ENCODE measurements at places on chromosomes 2 and 18.

DNA sequence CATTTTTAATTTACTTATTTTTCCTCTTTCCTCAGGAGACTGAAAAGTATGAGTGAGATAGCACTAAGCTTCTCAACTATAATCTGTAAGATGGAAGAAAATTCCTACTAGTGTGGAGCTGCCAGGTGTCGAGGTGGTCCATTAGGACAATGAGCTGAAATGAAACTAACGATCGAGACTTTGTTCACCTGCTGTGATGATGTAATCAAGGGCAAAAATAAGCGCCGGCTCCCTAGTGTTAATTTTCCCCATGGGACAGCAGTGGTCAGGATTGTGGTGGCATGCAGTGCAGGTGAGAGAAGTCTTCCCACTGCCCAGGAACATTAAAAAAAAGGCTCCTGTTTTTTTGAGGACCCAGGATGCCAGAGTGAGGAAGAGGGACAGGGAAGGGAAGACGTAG, 859.1 kb upstream of the GCFC2 start:
- DNase-seq, result no peak

- DNase-seq, result no peak
Observed at GRCh38 chr2:43349904-43350303, 123.5 kb upstream of the ZFP36L2 start.

- no peak for DNase-seq
Observed at GRCh38 chr2:229835596-229836283, 86.1 kb downstream of the TRIP12 start.

- no peak for DNase-seq
Observed at GRCh38 chr2:98717621-98718020, 13.3 kb downstream of the MGAT4A start.

DNA sequence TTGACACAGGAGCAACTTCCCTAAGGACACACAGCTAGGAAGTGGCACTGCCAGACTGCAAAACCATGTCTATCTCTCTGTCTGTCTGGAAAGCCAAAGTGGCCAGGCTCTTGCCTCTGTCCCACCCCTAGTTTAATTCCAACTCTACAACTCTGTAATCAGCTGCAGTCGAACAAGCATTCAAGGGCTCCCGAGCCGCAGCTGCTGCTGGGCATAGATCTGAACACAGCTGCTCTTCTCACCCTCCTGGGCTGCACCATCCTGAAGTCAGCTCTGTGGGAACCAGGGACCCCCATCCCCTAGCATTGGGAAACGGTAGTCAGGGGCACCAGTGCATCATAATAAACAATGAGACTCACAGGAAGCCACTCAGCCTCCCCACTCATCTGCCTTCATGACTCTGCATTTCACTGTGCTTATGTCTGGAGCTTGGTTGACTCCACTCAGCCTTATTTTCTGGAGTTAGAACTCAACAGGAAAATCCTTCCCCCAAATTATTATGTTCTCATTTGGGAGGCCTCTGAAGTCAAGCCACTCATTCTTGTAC, 44.4 kb upstream of the TMEM163 start:
- no peak for DNase-seq

- DNase-seq, result no peak
Observed at GRCh38 chr2:165191096-165191728, 12.6 kb downstream of the SCN3A start.

- DNase-seq, result no peak
Observed at GRCh38 chr18:78713726-78714125, 265.9 kb upstream of the SALL3 start.

GRCh38 chr2:14977021-14977420, 344.5 kb downstream of the LRATD1 start:
- DNase-seq, result no peak

GRCh38 chr18:22872900-22873537, 60.1 kb upstream of the RBBP8 start:
- no peak for DNase-seq

- DNase-seq, result no peak
Observed at GRCh38 chr2:229686122-229686919, 28.0 kb downstream of the DNER start.

GRCh38 chr2:128770143-128771085, 451.7 kb upstream of the HS6ST1 start:
- peak; percentile 1 for DNase-seq

GRCh38 chr2:214611015-214611414, 198.5 kb downstream of the BARD1 start:
- DNase-seq, result no peak

DNA sequence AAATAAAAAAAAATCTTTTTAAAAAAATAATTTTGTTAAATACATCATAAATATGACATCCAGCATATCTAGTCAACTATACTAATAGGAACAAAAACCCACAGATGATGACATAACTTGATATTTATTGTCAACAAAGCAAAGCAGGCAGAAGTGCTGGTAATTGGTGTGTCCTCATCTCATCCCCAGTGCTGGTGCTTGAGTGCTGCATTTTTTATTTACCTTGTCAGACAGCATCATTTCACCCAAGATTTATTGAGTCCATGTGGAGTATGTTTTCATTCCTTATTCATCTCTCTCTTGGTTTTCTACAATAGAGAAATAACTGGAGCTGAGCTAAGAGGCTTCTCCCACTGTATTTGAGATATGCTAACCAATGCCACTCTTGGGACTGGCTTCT, 191.6 kb upstream of the SLC14A2 start:
- DNase-seq, result no peak

DNA sequence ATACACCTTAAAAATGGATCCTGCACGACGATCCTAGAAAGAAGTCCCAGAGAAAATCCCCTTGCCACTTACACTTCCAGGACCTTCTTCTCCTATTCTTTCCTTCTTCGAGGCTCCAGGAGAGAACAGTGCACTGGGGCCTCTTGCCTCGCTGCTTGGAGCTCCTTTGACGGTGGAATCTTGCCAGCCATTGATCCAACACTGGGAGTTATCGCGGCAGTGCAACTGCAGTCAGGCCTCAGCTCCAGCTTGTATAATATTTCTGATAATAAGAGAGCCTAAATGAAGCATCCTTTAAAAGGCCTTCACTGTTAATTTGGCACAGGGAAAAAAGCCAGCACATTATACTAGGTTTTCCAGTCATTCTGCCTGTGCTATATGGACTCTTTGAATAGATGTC, 216.9 kb upstream of the PARD3B start:
- DNase-seq, result no peak

DNA sequence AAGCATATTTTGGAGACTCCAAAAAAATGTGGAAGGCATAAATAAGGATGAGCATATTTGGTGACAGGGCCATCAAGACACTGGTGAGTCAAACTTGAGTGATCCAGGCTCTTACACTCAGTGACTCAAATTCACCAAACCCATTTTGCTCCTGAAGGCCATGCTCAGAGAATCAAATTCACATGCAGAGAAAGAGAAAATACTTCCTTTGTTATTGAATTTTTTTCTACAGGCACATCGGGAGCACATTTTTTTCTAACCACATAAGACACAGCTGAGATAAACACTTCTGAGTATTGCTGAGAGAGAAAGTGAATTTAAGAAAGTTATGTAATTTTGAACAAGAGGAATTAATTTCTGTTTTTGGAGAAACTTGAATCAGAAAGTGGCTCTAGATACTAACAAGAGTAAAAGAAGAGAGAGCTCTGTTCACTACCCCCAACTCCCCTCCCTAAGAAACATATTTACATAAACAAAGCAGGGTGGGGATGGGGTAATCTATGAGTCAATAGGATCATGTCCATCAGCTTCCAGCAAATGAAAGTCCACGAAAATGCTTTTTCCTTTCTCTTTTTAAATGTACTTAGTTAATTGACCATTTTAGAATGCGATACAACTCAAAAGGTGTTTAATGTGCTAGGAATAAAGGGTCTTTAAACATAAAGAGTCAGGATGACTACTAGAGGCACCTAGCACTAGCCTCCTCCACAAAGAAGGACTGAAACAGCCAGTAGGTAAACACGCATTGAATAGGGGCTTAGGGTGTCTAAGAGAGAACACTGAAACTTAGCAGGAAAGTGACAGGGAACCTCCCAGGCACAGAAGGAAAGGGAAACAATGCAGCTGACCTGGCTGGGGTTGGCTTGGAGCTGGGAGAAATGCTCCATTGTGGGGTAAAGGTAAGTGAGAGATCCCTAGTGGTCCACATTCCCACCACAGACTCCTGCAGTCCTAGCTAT, 152.3 kb downstream of the KCNE4 start:
- no peak for DNase-seq

- no peak for DNase-seq
Observed at GRCh38 chr2:205730701-205731582, 48.6 kb downstream of the NRP2 start.

GRCh38 chr18:51668101-51668500, 470.6 kb upstream of the MEX3C start:
- peak; percentile 86 for DNase-seq

DNA sequence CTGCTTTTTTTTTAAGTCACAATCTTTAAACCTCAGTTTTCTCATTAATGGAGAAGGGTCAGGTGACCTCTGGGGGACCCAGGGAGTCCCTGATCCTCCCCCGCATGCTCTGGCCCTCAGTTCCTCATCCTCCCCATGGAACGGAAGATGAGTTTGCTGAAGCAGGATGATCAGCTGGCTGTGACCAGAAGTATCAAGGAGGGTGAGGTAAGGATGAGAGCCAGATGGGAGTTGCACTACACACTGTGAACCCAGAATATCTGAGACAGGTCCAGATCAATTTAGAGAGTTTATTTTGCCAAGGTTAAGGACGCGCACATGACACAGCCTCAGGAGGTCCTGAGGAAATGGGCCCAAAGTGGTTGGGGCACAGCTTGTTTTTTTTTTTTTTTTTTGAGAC, 3.8 kb downstream of the CATIP start:
- peak; percentile 32 for DNase-seq

DNA sequence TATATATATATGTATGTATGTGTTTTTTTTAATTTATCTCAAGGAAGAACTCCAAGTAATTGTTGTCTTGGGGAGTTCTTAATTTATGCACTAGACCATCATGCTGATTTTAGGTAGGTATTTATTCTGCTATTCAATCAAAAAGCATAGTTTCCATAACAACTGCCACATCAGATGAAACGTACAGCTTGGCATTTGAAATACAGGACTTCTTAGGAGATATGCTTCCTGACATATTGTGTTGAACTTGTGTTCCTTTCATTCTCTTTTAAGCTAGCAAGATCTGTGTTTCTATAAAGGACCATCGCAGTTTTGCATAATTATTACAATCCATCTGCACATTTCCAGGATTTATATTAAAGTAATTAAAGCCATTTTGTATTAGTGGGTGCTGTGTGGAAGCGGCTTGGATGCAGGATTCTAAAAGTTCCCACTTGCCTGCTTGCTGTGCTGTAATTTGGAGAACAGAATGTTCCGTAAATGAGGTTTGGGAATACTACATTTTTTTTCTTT, 343.5 kb upstream of the FANCL start:
- no peak for DNase-seq

DNA sequence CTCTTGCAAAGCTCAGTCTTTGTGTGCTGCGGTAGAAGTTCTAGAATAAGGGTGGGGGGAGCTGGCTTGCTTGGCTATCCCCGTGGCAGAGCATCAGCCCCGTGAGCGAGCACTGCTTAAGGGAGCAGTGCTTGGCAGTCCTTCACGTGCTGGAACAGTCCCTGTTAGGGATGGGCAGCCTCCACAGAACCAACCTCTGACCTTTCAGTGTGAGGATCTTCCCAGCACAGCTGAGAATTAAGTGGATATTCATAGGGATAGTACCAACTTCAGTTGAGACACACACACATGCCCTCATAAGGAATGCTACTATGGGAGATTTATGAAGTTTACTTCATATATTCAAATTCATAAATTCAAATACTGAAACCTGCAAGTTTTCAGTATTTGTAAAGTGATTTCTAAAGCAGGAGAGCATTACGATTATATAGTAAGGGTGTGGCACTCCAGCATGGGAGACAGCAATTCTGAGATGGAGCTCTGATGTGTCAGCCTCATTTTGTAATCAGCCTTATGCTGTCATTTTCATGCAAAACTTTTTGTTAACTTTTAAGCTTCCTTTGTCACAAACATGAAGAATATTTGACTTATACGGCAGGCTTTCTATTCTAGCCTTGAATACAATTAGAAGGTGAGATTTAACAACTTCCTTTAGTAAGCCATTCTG, 39.5 kb downstream of the ATP9B start:
- no peak for DNase-seq

- no peak for DNase-seq
Observed at GRCh38 chr2:74026687-74027241, 42.1 kb downstream of the TET3 start.

DNA sequence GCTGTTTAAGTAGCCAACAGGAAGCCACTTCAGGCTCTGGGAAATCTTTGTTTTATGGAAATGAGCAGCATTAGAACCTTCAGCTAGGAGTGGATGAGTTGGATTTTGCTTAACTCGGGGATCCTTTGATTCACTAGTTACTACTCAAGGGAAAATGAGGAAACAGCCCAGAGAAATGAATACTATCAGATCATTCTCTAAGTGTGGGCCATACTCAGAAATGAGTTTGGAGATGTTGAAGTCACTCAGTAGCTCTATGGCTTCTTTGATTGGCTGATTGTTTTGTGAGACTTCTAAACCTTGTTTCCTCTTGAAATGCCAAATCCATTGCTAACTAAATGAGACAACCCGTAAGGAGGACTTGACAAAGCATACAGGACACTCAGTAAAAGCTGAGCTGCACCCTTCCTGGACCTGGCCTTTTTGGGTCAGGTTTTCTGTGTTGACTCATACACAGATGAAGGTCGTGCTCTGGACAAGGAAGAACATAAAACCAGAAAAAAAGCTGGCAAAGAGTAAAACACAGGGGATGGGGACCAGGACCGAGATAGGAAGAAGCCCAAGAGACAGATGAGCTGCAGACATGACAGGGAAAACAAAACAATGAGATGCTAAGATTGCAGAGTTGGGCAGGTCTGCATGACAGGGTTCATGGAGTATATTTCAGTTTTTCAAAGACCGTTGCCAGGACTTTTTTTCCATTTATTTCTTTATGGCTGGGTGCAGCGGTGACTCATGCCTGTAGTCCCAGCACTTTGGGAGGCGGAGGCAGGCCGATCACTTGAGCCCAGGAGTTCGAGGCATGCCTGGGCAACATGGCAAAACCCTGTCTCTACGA, 41.6 kb downstream of the INO80C start:
- DNase-seq, result no peak

DNA sequence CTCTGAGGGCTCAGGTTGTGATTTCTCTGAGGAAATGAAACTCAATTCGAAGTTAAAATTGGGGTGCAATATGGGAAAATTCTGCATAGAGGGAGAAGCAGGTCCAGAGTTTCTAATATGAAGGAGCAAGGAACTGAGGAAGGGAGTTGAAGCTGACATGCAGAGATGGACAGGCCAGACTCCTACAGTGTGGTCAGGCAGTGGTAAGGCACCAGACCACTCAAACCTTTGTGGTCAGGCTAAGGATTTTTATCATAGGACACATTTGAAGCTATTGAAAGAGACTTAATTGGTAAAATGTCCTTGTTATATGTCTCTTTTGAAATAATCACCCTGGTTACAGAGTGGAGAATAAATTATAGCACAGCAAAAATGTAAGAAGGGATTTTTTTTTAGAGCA, 1074.8 kb upstream of the CDH2 start:
- no peak for DNase-seq

- no peak for DNase-seq
Observed at GRCh38 chr2:112671801-112672200, 26.1 kb downstream of the SLC20A1 start.

- DNase-seq, result no peak
Observed at GRCh38 chr2:127092306-127092705, 14.6 kb downstream of the BIN1 start.

GRCh38 chr2:1631292-1632001, 112.9 kb downstream of the PXDN start:
- DNase-seq, result no peak

- DNase-seq, result no peak
Observed at GRCh38 chr2:170218931-170219330, 41.0 kb downstream of the MYO3B start.

All from testis (tissue), 5 donors.